ENCODE measurements at places on chromosomes 2 and 18.
A peak's percentile ranks its signal among the peaks of the same experiment; 100 is the strongest.

- no peak for DNase-seq
Observed at GRCh38 chr2:36425608-36426355, 70.2 kb downstream of the CRIM1 start.

DNA sequence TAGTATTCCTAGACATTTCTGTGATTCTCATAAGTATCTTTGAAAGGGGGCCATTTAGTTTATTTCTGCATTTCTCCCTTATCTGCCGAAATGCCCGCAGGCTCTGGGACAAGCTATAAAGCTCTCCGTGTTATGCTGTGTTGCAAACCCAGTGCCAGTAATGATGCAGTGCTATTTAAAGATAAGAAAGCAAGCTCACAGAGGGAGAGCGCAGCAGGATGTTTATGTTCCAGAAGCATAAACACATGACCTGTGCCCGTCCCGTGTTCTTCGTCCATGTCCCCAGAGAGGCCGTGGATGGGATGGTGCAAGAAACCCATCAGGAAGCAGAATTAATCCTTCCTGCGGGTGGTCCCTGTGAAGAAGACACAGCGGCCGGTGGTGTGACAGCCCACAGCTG lies 99.4 kb downstream of the NEDD4L start:
- DNase-seq, result no peak

DNA sequence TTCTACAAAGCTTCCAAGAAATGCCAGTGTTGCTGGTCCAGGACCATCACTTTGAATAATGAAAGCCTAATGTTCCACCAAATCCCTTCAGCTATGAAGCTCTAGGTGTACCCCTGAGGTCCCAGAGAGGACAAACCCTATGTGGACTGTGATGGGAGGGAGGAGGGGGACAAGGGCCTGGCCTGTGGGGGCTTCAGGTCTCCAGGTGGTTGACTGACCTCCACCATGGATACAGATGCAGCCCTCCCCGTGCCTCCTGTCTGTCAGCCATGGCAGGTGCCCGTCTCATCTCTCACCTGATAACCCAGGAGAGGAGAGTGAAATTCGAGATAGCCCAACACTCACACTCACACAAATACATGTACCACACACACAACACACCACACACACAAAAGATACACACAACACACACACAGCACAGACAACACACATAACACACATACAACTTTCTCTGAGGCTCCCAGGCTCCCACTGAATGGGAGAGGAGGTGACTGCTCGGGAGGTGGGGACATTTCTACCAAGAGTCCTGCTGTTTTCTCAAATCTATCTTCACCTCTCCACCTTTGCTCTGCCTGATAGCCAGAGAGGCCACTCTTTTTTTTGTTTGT lies 12.8 kb upstream of the RHOB start:
- no peak for DNase-seq

DNA sequence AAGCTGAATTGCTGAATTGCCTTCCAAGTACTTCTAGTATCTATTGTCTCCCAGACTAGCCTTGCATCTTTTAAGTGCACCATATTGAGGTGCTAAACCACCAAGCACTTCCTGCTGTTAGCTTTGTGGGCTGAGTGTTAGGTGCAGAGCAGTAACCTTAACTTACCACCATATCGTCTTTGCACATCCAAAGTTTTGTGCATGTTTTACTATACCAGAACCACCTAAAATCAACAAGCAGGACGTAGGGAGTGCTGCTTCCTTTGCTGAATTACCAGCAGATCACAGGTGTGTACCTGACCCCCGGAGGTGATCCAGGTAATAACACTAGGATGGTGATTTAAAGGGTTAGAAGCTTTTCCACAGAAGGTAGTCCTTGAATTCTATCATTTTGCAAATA lies 359.9 kb upstream of the HNRNPA3 start:
- no peak for DNase-seq

DNA sequence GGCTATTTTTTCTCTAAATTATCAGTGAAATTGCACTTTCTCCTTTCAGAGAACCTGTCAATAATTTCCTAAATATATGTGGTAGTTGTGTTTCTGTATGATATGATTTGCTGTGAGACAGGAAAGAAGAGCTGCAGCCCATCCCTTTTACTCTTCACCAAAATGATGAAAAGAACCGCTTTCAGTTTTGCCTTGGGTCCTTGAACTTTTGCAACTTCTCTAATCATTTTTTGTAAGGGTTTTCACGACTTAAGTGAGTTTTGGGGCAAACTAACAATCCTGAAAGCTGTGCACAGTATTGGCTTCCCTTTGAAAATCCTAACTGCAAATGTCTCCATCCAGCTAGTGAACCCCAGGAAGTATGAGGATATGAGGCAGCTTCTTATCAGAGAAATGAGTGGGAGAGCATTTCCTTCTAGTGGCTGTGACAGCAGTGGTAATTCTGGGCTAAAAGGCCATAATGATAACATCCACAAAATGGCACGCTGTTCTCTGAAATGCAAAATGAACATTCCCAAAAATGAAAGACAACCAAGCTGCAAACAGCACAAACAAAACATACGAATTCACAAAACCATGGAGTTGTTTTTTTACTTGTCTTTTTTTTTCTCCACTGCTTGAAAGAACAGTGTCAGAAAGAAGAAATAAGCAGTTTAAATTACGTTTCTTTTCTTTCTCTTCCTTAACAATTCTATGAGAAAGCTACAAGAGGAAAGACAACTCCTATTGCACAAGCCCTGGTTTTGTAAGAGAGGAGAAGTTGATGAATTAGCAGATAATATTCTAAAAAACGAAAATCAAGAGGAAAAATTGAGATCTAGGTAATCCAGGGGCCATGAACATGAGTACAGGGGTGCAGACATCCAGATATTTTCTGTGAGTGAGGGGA lies 1291.6 kb upstream of the ZEB2 start:
- DNase-seq, result no peak

- no peak for DNase-seq
Observed at GRCh38 chr2:73269686-73270465, 14.4 kb downstream of the FBXO41 start.

GRCh38 chr2:213220967-213221603 lies 63.2 kb upstream of the SPAG16 start:
- no peak for DNase-seq

GRCh38 chr2:178865999-178866398 lies 58.8 kb upstream of the TTN start:
- no peak for DNase-seq

DNA sequence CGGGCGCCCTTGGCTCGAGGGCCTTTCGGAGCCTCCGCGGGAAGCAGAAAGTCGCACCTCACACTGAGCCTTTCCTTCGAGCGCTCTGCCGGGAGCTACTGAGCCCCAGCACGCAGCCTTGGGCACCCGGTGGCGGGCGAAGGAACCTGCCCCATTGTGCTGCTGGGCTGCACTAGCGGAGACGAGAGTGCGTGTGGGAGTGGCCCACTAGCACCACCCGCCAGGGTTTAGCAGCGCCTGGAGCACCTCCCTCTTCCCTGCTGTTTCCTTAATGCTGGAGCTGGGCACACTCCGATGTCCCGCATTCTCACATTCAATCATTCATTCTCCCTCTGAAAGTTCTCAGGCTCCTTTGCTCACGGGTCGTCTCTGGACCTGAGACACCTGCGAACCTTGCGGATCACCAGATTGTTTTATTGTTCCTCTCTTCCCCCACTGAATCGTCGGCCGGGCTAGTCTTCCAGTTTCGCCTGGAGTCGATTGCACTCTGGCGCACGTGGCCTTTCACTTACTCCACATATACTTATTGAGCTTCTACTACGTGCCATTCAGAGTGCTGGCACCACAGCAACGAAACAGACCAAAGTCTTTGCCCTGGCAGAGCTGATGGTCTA lies 8.5 kb upstream of the PAX3 start:
- peak; percentile 13 for DNase-seq

- DNase-seq, result no peak
Observed at GRCh38 chr2:138640921-138641676, 139.1 kb downstream of the NXPH2 start.

GRCh38 chr2:66034467-66034866 lies 400.5 kb upstream of the MEIS1 start:
- DNase-seq, result no peak

GRCh38 chr18:11729556-11729955 lies 40.5 kb downstream of the GNAL start:
- DNase-seq, result no peak

DNA sequence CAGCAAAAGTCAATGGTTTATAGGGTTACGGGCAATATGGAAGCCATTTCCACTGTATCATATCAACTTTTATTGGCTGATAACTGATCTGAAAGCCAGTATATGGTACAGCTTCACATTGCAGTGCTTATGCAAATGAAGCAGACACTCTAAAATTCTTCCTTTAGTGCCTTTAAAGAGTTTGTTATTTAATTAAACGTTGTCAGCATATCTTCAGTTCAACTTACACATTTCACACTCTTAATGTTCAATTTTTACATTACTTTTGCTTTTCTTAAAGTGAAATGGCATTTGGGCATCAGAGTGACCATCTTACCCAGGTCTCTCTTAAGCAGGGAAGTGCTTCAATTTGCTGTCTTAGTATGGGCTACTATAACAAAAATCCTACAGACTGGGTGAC lies 420.1 kb downstream of the NCKAP5 start:
- DNase-seq, result no peak

DNA sequence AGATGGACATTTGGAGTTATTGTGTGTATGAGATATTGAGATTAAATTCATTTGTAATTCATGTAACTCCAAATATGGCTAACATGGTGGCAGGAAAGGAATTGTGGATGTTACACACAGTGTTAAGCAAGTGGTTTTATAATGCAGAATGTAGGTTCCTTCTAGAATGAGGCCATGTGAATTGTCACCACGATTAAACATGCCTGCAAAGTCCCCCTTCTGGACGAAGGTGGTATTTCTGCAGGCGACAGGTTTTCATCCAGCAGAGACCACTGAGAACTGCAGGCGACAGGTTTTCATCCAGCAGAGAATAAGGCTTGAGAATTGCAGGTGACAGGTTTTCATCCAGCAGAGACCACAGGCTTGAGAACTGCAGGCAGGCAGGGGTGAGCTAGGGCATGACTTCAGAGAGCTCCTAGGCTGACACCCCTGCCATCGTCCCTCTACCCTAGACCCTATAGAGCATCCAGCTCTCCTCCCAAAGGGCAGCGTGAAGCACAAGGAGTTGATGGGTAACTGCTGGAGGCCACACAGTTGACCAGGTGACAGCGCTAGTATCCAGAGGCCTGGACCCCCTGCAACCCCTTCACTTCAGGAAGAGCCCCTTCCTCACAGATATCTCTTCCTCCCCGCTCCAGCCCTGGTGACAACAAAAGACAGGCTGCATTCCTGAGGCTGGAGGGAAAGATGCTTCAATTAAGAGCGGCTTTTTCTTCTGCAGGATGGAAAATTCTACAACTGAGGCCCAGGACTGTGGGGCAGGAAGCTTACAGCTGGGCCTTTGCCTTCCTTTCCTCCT lies 175.8 kb downstream of the LOXHD1 start:
- DNase-seq, result peak; percentile 51

DNA sequence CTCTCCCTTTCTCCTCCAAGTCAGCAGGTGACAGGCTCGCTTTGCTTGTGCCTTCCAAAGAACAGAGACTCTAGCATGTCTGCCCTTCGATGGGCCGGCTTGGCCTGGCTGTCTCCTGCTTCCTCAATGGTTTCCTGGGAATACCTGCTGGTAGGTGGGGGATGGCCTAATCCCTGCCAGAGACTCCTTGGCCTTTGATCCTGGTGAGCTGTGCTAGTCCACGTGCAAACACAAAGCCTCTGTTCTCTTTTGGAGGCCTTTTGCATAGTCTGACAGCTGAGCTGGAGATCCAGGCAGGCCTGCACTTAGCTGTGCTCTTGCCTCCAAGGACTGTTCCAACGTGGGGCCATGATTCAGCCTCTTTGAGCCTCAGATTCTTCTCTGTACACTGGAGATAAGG lies 67.6 kb downstream of the ARL4C start:
- DNase-seq, result no peak

DNA sequence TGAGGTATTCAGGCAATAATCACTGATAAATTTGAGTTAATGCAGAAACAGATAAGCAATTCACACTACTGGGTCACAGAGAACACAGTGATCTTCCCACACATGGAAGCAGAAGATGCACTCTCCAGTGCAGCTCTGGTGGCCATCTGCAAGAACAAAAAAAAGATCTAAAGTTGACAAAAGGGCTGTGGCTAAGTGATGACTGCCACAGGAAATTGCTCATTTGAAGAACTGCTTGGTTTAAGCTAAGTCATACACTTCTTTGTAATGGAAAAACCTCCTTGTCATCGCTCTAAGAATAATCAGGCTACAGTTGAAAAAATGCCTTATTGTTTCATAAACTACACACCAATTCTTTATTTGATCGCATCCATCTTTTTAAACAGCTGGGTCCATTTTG lies 115.1 kb downstream of the DTNB start:
- peak; percentile 19 for DNase-seq

GRCh38 chr2:36433311-36434217 lies 78.0 kb downstream of the CRIM1 start:
- no peak for DNase-seq

- DNase-seq, result no peak
Observed at GRCh38 chr2:19689646-19690168, 212.1 kb downstream of the TTC32 start.

GRCh38 chr2:199463708-199464605 lies 6.2 kb upstream of the SATB2 start:
- no peak for DNase-seq

- DNase-seq, result no peak
Observed at GRCh38 chr2:9384521-9384920, 38.8 kb downstream of the ITGB1BP1 start.

DNA sequence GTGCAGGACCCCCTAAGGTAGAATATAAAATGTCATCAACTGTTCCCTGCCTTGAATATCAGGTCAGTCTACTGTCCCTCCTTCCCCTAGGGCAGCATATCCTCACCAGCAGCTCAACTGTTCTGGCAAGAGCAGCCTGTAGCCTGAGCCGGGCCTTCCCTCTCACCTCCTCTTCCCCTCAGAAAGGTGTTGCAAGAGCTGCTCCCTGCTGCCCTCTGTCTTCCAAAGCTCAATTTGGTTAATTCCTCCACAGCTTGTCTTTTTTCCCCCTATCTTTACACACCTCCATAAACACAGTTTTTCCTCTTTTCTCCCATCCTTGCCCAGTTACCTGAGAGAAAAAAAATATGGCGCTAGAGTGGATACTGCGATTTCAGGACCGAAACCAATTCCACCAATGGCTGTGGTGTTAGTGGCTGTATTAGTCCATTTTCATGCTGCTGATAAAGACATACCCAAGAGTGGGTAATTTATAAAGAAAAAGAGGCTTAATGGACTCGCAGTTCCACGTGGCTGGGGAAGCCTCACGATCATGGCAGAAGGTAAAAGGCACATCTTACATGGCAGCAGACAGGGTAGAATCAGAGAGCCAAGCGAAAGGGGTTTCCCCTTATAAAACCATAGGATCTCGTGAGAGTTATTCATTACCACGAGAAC lies 184.7 kb downstream of the MREG start:
- peak; percentile 55 for DNase-seq

DNA sequence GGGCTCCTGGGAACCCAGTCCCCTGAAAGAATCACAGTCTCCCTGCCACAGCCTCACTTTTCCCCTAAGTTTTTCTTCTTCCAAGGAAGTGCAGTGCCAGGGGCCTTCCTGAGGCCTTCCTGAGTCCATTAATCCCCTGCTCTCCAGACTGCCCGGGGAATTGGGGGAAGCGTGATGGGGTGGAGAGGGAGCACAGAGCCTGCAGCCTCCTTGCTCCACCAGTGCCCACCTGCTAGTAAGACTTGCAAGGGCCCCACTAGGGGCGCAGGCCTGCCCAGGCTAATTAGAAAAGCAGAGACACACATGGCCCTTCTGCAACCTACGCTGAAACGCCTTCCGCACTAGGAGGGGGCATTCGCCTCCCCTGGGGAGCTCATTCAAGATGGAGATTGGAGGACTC lies 110.6 kb downstream of the MRO start:
- no peak for DNase-seq
